ENCODE measurements at places on chromosomes 1 and 21.
A peak's percentile ranks its signal among the peaks of the same experiment; 100 is the strongest.

GRCh38 chr1:95068956-95069709 is 3.6 kb downstream of the ALG14 start:
- DNase-seq = no peak

DNA sequence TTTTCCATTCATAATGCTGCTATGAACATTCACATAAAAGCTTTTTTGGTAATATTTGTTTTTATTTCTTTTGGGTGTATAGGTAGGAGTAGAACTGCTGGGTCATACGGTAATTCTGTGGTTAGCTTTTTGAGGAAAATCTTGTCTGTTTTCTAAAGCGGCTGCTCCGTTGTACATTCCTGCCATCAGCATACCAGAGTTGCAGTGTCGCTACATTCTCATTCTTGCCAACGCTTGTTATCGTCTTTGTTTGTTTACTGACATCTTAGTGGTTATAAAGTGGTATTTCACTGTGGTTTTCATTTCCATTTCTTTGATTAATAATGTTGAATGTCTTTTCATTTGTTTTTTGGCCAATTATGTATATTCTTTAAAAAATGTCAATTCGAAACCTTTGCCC is 469.8 kb upstream of the ZP4 start:
- DNase-seq = no peak

- no peak for DNase-seq
Measured at GRCh38 chr1:36396359-36396758, 1.3 kb downstream of the LSM10 start.

DNA sequence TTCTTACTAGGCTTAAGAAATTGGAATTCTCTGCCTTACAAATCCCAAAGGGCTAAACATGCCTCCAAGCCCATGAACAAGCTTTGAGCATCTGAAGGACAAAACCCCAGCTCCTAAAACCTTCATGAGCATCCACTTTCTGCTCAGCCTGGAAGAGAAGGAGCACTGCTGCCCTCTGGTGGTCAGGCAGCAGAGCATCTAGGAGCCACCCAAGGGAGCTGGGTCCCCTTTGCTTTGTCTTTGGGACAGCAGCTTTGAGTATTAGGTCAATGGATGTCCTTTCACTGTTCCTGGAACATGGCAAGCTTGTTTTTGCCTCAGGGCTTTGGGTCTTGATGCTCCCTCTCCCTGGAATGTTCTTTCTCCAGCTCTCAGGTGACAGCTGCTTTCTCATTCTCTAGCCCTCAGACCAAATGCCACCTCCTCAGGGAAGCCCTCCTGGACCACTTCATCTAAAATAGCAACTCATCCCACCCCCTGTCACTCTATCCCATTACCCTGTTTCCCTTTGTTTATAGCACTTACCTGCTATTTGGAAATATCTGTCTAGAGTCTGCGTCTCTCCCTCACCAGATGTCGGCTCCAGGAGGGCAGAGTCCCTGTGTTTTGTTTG is 25.7 kb downstream of the RAB7B start:
- DNase-seq = peak; percentile 67

GRCh38 chr1:12654004-12654567 is 10.2 kb downstream of the AADACL4 start:
- DNase-seq = no peak

GRCh38 chr1:45116820-45117219 is 89.6 kb downstream of the ZSWIM5 start:
- no peak for DNase-seq

DNA sequence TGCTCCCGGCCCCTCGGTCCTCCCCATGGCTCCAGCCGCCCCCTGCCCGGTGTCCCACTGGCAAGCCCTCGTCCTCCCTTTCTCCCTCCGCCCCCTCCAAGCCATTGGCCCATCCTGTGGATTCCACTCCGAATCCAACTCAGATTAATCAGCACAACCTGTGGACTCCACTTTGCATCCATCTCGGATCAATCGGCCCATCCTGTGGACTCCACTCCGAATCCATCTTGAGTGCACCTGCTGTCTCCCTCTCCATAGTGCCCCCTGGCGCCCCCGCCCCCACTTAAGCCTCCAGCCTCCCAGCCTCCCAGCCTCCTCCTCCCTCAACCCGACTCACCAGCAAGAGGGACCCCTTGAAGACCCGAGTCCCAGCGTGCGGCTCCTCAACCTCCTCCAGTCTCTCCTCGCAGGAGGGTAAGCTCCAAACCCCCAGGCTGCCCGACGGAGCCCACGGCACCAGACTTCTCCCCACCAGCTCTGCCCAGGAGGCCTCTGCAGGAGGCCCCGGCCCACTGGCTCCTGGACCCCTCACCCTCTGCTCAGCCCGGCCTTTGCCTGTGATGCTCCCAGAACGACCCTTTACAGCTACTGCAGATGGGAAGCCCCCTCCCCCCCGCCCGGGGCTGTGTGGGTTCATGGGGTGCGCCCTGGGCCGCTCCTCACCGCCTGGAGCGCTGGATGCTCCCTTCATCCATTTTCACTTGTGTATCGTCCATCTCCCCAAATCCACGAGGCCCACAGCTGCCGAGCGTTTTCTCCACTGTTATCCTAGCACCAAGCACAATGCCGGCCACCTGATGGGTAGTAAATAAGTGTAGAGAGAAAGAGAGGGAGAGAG is 40.6 kb upstream of the TSPEAR start:
- DNase-seq = no peak

- no peak for DNase-seq
Measured at GRCh38 chr1:230423951-230424350, 2.2 kb downstream of the PGBD5 start.

DNA sequence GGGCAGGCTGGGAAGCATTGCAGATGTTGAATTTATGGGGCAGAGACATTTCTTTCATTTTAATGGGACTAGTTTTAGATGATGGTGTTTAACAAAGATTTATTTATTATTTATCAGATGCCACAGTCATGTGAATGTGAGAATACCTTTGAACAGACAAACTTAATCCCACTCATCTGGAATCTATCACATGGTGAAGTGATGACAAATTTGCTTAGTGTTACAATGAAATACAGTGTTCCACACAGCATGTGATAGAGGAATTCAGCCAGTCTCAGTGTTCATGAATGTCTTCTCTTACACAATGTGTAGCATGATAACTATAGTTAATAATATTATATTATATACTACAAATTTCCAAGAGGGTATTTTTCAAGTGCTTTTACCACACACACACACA is 1361.7 kb upstream of the B3GALT2 start:
- DNase-seq = no peak

- DNase-seq = no peak
Measured at GRCh38 chr21:29209696-29210095, 79.3 kb downstream of the MAP3K7CL start.

DNA sequence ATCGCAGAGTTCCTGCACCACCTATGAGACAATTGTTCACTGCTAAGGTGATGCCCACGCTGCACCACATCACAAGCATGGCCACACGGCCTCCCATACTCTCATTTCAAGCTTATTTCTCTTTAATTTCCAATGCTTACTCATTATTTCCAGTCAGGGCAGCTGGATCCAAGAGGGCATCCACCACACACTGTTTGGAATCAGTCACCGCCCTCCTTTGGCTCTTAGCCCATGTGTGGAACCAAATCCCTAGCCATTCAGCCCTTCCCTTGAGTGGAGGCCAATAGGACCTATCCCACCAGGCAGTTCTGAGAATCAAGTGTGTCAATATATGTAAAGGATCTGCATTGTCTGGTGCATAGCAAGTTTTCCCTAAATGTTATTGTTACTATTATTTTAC is 26.3 kb upstream of the PALMD start:
- no peak for DNase-seq

Measured in amniotic stem cell (primary cell).